Activated CD4-positive, alpha-beta T cell treated with anti-CD3 and anti-CD28 coated beads, Interleukin-10, Interleukin-2, amounts not matched to agents 100 ng/mL and 50 ng/mL, durations not matched to agents 16 hours and 8 hours (primary cell): ENCODE measurements at places on chromosomes 16 and 17.

- peak; percentile 24 for DNase-seq
Measured at GRCh38 chr17:29390851-29391631, 878 bp downstream of the TAOK1 start.

- DNase-seq: no peak
Measured at GRCh38 chr17:40373324-40373723, 8.8 kb upstream of the GJD3 start.

DNA sequence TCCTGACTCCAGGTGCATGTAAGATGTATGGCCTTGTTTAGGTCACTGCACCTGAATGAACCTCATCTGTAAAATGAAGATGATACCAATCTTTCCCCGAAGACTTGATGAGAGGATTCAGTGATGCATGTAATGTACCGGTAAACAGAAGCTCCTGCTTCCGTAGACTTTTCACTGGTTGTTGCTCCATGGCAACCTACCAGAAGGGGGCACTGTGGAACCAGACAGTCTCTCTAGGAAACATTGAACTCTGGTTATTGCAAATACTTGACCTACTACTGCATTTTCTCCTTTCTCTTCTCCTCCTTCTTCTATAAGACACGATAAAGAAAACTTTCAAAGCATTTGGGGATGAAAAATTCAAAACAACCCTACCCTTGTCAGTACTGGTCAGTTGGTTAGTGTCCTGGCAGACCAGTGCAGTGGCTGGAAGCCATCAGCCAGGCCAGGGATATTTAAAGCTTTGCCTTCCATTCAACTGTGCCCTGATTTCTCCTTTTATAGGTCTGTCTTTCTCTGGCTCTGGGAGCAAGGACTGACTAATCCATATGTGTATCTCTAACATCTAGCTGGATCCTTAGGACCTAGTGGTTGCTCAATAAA, 667.4 kb upstream of the SALL1 start:
- peak; percentile 37 for DNase-seq

DNA sequence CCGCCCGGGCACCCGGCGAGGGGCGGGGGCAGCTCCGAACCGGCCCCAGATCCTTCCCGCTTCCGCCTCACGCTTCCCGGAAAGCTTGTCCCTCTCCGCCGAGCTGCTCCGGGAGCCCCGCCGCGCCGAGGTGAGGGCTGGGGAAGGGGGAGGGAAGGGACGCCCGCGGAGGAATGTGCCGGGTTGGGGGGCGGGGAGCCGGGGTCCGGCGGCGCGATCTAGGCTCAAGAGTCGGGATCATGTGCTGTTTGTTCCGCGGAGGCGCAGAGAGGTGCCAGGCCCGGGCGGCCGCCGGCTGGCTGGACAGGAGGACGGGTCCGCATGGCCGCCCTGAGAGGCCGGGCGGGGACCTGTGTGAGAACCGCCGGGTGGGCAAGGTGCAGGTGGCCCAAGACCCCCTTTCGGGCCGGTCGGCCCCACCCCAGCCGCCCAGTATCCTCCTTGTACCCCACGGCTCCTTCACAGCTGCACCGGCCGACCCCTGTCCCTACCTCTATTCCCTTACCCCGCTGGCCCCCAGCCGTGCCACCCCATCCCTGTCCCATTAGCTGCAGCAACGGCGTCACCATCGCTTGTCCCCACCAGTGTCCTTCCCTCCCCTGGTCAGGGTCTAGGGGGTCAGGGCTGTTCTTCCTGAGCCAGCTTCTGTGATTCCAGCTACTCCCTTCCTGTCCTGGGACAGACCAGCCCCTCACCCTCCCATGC, 429 bp downstream of the KIF1C start:
- no peak for DNase-seq

DNA sequence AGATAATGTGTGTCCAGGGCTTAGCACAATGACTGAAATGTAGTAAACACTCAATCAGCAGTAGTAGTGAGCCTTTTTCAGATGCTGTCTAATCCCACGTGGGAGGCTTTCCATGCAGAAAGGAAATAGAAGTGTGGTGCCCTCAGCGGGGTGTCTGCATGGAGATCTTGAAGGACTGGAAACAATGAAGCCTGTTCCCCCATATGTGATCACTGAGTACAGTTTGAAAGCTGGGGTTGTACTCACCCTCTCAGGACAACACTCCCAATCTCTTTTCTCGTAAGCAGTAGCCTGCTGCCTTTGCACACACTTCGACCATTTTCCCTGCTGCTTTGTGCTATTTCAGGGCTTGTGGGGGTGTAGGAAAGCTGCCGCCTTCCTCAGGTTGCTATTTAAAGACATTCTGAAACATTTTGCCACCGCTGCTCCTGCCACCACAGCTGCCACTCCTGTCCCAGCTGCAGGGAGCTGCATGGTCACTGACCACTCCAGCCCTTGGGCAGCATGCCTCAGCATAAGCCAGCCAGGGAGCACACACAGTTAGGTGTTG, 40.6 kb upstream of the HAS3 start:
- no peak for DNase-seq

- no peak for DNase-seq
Measured at GRCh38 chr16:58789351-58789750, 55.2 kb upstream of the GOT2 start.

DNA sequence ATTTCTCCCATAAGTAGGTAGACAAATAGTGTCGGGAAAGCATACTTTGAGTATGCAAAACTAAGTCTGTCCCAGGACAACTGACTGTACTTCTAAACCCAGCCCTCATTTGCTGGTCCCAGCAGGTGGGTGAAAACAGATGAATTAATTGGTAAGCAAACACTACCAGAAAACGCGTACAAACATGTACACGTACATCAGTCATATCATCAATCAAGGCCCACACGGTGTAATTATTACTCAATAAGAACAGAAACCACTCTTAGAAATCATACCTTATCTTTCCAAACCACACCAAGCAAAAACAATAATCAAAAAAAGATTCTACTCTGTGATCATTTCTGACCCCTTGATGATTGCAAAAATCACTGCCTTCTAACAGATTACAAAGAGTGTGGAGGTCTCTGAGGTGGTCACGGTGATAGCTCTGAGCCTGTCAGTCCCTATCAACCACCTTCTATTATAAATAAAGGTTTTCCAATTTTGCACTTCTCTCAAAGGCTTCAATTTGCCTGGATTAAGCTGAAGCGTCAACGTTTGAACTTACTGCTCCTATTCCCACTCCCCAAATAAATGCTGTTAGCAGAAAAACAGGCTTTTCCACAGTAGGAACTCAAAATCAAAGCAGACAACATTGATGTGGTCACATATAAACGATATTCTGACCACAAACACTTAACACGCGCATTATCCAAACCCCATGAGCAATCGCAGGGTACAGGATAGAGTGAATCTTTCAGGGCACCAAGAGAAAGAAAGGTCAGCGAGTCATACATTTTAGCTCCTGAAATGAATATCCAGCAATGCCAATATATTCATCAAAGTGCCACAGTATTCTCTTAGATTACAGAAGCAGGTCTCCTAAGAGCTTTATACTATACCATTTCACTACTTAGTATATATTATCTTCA, 211.9 kb downstream of the STX8 start:
- peak; percentile 47 for DNase-seq

- no peak for DNase-seq
Measured at GRCh38 chr16:10662212-10662611, 32.5 kb downstream of the TEKT5 start.

- DNase-seq: peak; percentile 93
Measured at GRCh38 chr16:2003827-2004641, 5.6 kb downstream of the ZNF598 start.

DNA sequence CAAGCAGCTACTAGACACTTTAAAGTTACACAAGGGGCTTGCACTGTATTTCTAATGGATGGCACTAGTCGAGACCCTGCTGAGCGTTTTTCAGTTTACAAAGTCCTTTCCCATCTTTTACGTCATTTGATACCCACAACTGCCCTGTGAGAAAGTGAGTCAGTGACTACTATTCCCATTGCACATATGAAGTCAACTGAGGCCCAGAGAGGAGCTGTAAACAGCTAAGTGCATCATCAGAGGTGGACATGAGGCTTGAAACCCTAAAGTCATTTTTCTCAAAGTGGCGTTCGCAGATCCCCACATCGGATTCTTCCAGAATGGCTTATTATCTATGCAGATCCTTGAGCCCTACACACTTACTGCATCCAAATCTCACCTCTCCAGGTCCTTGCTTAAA, 50.6 kb downstream of the TEKT5 start:
- no peak for DNase-seq

- peak; percentile 83 for DNase-seq
Measured at GRCh38 chr17:77375917-77376651, 235.3 kb downstream of the SEC14L1 start.

DNA sequence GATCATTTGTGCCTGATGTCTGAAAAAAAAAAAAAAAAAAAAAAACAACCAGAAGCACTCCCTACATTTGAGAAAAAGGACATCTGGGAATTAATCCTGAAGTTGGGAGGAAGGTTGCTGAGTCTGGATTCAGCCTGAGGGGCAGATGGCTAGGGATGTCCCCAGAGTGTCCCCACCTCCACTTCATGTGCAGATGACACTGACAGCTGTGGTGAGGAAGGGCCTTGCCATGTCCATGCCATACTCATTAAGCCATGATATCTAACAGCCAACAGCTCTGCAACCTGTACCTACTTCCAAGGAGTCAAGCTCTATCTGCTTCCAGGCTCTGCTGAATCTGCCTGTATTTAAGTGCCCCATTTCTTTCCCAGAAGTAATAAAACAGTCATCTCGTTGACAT, 356.0 kb downstream of the CA10 start:
- DNase-seq: no peak
